Colonic mucosa (tissue), 4 donors: ENCODE measurements at places on chromosomes 5 and 9.

DNA sequence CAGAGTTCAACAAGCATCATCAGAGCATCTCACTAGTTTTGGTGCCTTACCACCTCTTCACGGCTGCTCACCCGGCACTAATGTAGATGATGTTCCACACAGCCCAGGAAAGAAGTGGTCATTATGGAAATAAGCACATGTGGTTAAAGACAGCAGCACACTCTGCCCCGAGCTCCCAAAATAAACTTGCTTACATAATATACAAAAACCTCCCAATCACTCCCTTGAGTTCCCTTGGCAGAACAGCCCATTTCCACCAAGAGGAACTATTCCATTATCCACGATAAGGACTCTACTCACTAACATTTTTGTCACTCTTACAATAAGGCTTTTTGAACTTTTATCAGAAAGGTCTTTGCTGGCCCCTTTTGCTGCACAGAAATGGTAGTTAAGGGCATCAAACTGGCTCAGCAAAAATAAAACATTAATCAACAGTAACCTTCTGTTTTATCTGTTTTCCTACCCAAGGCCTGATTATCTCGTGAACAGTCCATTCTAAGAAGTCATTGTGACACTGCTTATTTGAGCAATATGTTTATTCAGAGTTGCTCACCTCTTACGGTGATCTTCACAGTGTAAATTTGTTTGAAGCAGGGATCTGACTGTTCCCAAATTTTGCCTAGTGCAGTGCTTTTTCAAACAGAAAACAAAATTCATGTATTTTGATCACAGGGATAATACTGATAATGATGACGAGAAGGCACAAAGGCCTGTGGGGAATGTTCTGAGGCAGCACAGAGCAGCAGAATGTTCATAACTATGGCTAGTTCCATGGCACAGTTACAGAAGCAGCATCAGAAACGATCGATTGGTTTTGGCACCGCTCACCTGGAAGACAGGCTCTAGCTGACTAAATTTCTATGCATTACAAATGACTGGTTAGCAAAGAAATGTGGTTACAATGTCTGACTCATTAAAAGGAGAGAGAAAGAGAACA, 399.8 kb upstream of the PIK3R1 start:
- DNase-seq = no peak

DNA sequence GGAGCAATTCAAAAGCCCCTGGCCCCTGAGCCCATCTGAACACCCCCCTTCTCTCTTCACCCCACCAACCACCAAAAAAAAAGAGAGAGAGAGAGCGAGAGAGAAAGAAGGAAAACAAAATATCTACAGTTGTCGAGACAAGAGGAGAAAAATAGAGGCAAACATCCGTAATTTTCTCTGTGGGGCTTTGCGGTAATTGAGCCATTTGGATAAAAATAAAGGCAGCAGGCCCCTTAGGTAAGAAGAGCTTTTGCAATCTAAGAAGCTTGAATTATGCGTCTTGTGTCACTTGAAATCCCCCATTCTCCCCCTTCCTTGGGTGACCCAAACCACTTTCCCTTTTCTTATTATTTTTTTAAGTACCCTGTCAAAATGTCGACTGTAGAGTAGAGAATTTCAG, 35.5 kb upstream of the FUBP3 start:
- DNase-seq = no peak

- DNase-seq = peak; percentile 27
These were observed 226.1 kb upstream of the PIK3R1 start for GRCh38 chr5:67989456-67989855.

DNA sequence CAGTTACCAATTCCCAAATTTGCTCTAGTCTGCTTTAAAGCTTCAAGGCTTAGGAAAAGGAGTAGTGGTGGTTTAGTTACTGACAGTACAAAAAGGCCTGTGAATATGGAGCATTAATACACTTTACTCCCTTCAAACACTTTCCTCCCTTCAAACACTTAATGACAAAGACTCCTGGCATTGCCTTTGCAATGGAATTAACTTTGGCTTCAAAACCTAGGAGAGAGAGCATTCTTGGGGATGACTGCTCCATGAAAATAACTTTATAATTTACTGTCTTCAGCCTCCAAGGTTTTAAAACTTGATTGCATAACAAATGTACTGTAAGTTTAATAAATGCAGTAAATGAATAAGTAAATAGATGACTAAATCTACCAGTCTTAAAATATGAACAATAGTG, 185.6 kb downstream of the TRPM3 start:
- no peak for DNase-seq

GRCh38 chr5:136192526-136193321, at the start of gene SMIM32:
TSS of gene SMIM32 (minus strand) at chr5:136193162. CDS start at chr5:136192524, 638 bp downstream.
- peak; percentile 83 for DNase-seq
